Kidney (tissue), 22 donors: ENCODE measurements at places on chromosomes 2 and 18. TPM values are rescaled to one million over a fixed set of nuclear protein-coding genes. Genes with fewer than 3 reads are reported as not detected.

MAL gene
- polyA plus RNA-seq, result 1,006 TPM

- H3K4me3 ChIP-seq, result peak overlapping the region; percentile 61
- no peaks in the 10 kb centered on the region for H3K27me3 ChIP-seq
- no peak overlapping the region for H3K27ac ChIP-seq
- no peaks in the 10 kb centered on the region for H3K36me3 ChIP-seq
Measured at GRCh38 chr2:218908721-218909619, 28.3 kb downstream of the WNT10A start.

DNA sequence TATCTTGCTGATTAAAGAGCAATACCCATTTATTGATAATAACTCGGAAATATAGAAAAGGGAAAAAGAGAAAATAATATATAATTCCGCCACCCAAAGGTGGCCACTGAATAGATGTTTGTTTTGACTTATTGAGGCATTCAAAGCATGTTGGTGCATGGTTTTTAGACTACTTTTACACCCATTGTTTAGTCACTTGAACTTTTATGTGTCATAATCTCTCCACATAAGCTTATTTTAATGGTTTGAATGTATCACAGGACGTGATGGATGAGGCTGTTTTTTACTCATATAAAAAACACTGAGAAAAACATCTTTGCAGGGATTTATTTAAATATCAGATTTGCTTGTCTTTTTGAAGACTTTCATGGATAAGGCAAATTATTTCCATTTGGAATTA is 120.4 kb downstream of the ACKR3 start:
- H3K36me3 ChIP-seq, result no peaks in the 10 kb centered on the region
- DNase-seq, result no peak
- H3K27me3 ChIP-seq, result no peaks in the 10 kb centered on the region
- no peak overlapping the region for H3K27ac ChIP-seq
- H3K4me1 ChIP-seq, result no peaks in the 10 kb centered on the region
- no peak overlapping the region for H3K4me3 ChIP-seq

GRCh38 chr18:12420821-12421421 is 13.2 kb downstream of the PRELID3A start:
- no peaks in the 10 kb centered on the region for H3K4me1 ChIP-seq
- no peaks in the 10 kb centered on the region for H3K36me3 ChIP-seq
- H3K27ac ChIP-seq, result no peak overlapping the region
- DNase-seq, result peak; percentile 80

DNA sequence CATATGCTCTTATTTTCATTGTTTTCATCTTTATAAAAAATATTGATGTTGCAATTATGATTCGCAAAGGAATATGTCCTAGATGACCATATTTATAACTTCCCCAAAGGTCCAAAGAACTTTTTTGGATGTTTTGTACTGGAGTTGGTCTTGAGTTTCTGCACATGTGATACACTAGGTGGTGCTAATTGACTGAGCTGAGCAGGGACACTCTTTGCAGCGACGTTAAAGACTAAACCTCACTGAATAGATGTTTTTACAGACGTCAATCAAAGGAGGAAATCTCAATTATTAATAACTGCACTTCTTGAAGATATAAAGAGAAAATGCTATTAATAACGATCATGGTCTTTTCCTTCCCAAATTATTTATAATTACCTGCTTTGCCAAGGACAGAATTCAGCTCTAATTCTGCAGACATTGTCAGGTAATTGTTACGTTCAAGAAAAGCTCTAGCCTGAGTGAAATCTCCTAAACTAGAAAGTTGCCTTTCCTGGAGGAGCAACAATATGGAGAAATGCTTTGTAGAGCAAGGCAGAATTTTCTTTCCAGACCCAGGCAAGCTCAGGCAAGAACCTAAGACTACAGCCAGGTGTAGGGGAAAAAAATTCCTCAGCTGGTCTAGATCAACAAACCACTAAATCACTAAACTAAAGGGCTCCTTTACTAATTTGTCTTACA is 119.3 kb upstream of the RBBP8 start:
- no peaks in the 10 kb centered on the region for H3K27me3 ChIP-seq
- no peak overlapping the region for H3K4me3 ChIP-seq
- no peak for DNase-seq
- no peaks in the 10 kb centered on the region for H3K36me3 ChIP-seq
- H3K4me1 ChIP-seq, result peaks cover 2% of the 10 kb centered on the region

- H3K4me1 ChIP-seq, result peaks cover 2% of the 10 kb centered on the region
- H3K36me3 ChIP-seq, result no peaks in the 10 kb centered on the region
- DNase-seq, result no peak
- no peaks in the 10 kb centered on the region for H3K27me3 ChIP-seq
- H3K27ac ChIP-seq, result no peak overlapping the region
Measured at GRCh38 chr2:133235968-133236367, 332.3 kb downstream of the NCKAP5 start.

C2orf78 gene
- not detected for polyA plus RNA-seq

DNA sequence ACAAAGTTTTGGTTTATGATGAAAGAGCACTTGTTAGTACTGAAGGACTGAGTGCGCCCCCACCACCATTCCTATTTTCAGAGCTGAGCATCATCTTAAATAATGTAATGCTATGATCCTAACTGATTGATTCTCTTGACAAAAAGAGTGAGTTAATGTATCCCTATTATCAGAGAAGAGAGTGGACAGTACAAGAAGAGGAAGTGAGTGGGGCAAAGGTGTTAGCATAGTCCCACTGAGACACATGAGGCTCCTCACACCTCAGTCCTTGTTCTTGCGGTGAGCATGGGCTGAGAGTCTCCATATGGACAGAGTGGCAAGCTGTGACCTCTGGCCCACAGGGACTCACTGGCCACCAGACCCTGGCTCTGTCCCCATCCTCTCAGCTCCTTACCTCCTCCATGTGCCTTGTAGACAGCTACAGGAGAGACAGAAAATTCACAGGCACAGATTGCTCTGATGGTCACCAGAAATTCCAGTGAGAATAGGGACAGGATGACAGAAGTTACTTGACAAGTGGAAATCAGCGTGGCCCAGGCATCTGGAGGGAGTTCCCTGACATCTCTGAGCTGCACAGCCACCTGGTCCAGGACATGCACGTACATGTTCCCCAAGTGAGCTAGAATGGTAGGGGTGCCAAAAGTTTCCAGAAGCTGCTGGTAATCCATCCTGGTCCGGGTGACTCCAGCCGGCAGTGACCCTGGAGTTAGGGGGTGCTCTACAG is 32.6 kb downstream of the NAPG start:
- peaks cover 10% of the 10 kb centered on the region for H3K4me1 ChIP-seq
- H3K4me3 ChIP-seq, result no peak overlapping the region
- H3K27me3 ChIP-seq, result no peaks in the 10 kb centered on the region
- no peaks in the 10 kb centered on the region for H3K36me3 ChIP-seq
- no peak overlapping the region for H3K27ac ChIP-seq
- DNase-seq, result no peak

ZNF892 gene
- polyA plus RNA-seq, result 0.34 TPM

ASB18 gene
- not detected for polyA plus RNA-seq

DNA sequence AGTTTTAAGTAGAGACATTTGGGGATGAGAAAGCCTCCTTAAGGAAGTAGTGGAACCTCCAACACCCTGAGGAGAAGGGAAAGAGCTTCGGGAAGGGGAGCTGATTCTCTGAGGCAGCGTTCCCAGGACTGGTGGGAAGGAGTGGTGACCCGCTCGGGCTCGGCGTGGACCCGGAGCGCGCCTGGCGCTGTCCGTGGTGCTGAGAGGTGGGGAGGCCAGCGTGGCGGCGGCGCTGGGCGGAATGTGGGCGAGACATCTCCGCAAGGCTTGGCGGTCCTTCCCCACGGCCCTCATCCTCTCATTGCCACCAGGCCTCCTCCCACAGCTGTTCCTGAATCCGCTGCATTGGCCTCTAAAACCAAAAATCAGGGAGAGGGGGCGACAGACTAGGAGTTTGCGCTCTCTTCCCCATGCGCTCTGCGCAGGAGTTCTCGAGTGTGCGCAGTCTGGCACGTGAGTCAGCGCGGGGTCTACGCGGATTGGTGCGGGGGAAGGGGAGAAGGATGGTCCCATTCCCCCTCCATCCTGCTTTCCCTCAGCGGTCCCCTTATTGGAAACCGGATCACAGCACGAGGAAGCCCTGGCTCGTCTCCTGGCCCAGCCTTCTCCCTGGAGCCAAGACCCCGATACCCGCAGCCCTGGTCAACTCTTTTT is 857 bp downstream of the RESP18 start:
- H3K4me3 ChIP-seq, result no peak overlapping the region
- no peak overlapping the region for H3K27ac ChIP-seq
- peaks cover 12% of the 10 kb centered on the region for H3K27me3 ChIP-seq

DNA sequence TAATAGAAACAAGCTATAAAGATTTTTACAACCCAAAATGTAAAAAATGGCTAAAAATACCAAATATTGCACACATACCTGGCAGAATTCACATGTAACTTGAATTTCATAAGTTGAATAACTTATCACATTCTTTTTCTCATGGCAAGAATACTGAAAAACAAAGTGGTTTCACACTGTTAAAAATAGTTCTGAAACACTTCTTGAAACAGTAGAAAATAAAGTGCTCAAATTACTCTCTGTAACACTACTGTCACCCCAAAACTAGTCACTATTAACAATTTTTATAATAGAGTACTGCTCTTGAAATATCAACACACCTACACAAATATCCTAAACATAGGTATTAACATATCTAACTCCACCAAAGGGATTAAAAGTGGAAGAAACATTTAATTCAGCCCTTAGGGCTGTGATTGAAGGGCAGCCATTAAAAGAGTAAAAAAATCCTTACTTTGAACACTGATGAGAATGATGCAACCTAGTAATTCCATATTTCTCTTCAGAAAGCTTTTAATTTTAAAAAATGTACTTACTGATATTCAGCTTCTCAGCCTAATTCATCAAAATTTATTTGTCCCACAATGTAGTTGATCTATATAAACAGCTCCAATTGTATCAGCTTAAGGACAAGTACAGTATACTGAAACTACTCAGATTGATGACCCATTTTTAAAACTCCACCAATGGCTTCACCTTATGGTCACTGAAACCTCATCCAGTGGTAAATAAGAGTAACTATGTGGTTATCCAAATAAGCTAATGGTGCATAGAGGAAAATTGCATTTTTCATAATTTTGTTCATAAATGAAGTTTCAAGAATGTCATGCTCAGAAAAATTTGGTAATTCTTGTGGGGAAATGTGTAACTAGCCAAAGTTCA is 31.4 kb downstream of the ATF2 start:
- H3K36me3 ChIP-seq, result no peaks in the 10 kb centered on the region
- no peak for DNase-seq
- H3K4me3 ChIP-seq, result no peak overlapping the region
- H3K27me3 ChIP-seq, result no peaks in the 10 kb centered on the region
- no peaks in the 10 kb centered on the region for H3K4me1 ChIP-seq

MC2R gene
- polyA plus RNA-seq, result not detected

GPR45 gene
- not detected for polyA plus RNA-seq
